GM12891 (cell line): ENCODE measurements at places on chromosomes 11 and 22.

- no peak for DNase-seq
These were observed 2.2 kb upstream of the HDAC10 start for GRCh38 chr22:50253046-50253915.

- no peak for DNase-seq
These were observed 619 bp downstream of the LRRC75B start for GRCh38 chr22:24592058-24592850.

GRCh38 chr11:17386331-17387084, 2.0 kb downstream of the KCNJ11 start:
- DNase-seq: peak; percentile 49

- no peak for DNase-seq
These were observed 115.4 kb downstream of the ZBTB16 start for GRCh38 chr11:114174712-114175495.

DNA sequence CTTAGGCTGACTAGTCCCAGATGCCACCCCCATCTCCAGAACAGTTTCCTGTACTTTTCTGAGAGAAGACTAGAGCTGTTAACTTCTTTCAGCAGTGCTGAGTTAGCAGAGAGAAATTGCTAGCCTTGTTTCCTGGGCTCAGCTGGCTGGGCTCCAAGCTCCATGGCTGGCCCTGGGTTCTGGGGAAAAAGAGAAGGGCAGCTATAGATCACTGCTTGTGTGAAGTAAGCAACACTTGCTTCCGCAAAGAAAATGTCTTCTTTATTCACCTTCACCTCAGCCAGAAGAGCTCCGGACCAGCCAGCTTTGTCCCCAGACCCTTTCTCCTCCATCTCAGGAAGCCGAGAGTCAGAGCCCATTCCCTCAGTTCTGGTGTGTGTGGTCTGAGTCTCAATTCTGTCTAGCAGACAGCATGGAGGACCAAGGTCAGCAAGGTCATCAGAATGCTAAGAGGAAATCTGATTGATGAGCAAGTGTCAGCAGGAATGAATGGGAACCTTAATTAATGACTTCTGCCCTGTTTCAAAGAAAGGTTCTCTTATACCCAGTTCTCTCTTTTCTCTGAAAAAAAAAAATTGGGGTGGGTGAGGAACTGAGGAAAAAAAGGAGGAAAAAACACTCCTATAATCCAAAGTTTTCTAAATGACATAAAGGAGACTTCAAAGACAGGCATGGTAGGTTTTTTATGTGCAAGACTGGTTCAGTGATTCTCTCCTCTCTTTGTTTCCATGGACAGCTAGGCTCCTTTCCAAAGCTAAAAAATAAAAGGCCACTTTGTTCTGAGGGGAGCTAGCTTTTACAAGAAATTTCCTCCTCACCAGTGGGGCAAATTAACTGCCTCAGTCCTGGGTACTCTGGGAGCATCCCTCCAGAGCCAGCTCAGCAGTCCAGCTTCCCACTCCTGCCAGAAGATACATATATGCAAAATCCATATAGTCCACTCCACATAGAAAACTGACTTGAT, 63.6 kb upstream of the FAM181B start:
- DNase-seq: no peak

DNA sequence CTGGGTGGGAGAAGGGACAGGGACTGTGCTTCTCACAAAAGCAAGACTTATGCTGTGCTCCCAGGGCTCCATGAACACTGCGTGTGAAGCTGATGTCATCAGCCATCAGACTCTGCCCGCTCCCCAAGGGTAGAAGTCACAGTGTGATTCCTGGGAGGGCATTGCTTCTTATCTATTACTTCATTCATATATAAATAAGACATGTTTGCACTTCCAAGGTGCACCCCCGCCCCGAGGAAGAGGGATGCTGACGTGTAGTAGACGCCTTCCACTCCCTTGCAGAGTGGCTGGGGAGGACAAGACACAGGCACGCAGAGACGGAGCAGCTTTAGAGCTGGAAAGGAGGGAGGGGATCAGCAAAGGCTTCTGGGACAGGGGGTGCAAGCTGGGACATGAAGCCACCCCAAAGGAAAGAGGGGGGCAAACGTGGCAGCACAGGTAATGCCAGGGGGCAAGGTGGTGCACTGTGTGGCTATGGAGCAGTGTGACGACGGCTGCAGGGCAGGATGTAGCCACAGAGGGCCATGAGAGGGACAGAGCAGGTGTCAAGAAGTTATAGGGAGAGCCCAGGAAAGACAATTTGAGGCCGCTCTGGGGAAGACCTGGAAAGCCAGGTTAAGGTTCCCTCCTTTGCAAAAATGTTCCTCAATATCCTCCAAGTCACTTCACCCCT, 558.5 kb downstream of the MN1 start:
- no peak for DNase-seq

DNA sequence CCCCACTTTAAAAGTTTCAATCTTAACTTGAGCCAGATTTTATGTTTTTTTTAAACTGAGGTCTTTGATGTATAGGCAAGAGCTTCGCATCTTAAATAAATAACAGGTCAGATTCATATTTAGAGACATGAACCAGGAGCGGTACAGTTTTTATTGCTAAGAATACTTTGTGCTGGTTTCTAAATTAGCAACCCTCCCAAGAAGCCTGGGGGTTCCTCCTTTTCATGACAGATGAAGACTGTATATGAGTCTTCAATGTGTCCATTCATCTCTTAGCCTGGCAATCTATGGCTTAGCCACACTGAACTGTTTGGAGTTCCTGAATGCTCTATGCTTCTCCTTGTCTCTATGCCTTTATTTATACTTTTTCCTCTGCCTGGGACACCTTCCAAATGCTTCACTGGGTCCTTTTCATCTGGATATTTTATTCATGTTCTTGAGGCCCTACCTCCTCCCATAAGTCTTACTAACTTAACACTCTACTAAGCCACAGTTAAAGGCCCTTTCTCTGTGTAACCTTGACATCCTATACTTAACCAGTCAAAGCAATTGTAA, 338.6 kb downstream of the INSC start:
- DNase-seq: no peak

- no peak for DNase-seq
These were observed 26.8 kb downstream of the MYH9 start for GRCh38 chr22:36360871-36361383.

- no peak for DNase-seq
These were observed 157.6 kb downstream of the BLID start for GRCh38 chr11:121958323-121958970.

DNA sequence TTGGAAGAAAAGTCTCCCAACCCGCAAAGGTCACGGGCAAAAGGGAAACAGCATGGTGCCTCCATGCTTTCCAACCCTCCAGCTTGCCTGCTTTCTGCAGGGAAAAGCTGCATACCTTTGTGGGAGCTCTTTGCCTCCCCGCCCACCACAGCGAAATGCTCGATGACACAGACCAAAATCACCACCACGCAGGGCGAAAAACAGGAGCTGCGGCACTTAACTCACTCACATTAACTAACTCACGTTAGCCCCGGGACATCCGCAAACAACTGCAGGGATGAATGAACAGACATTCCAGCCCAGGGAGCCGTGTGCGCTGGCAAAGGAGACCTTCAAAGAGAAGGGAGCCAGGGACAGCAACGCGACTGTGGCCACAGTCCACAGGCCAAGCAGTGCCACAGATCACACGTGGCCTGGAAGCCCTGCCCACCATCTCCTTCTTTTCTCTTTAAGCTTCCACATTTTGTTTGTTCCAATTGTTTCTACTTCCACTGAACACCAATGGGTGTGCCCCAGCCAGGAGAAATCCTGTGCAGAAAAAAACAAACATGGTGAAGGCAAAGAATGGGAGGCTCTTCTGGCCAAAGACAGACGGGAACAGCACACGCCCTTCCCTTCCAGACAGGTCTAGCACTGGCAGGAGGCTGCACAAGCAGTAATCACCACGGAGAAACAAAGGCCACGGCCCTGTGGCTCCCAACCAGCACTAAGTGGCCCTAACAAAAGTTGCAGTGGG, 39.3 kb downstream of the DUSP8 start:
- no peak for DNase-seq

- DNase-seq: no peak
These were observed 68.0 kb downstream of the OR5AK2 start for GRCh38 chr11:57056735-57057134.

- peak; percentile 88 for DNase-seq
These were observed 9.1 kb downstream of the SELENOO start for GRCh38 chr22:50209893-50210292.

GRCh38 chr11:24872651-24873311, 375.9 kb downstream of the LUZP2 start:
- no peak for DNase-seq

DNA sequence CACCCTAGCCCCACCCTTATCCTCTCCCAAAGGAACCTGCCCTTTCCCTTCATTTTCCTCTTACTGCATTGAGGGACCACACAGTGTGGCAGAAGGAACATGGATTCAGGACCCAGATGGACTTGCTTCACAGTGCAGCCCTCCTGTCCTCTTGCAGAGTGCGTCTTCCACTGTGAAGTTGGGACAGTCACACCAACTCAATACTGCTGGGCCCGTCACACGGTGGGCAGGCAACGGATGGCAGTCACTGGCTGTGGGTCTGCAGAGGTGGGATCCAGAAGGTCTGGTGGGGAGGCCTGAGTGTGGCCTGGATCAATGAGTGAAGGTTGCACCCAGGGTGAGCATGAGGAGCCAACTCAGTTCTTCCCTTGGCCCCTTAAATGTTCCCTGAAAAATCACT, 129.9 kb upstream of the B3GAT1 start:
- no peak for DNase-seq

GRCh38 chr11:128582496-128583366, 4.6 kb downstream of the ETS1 start:
- no peak for DNase-seq
